ENCODE measurements at places on chromosomes 12 and 14. TPM values are rescaled to one million over a fixed set of nuclear protein-coding genes. Genes with fewer than 3 reads are reported as not detected.

DNA sequence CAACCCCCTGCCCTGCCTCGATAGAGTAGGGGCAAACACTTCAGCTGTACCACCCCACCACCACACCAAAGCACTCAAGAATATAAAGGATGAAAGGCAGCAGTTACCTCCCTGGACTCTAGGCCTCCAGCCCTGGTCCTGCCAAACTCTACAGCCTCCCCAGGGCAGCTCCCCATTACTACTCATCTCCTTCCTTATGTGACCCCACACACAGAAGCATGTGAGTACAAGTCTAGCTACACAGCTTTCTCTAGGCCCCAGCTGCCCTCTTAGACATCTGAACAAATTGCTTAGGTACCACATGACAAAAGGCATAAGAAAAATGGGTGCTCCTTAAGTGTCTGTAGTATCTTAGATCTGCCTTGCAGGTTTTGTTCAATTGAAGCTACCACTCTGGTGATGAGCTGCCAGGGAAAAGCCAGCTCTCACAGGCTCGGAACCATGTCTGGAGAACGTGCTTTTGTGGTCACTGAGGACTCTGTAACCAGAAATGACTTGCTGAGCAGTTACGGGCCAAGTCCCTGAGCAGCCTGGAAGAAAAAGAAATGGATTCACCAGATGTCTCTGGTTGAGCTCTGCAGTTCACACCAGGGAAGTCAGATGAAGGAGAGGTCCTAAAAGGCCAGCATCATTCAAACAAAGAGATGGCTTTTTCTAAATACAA, 32.8 kb downstream of the FMNL3 start:
- no peak for DNase-seq

DNA sequence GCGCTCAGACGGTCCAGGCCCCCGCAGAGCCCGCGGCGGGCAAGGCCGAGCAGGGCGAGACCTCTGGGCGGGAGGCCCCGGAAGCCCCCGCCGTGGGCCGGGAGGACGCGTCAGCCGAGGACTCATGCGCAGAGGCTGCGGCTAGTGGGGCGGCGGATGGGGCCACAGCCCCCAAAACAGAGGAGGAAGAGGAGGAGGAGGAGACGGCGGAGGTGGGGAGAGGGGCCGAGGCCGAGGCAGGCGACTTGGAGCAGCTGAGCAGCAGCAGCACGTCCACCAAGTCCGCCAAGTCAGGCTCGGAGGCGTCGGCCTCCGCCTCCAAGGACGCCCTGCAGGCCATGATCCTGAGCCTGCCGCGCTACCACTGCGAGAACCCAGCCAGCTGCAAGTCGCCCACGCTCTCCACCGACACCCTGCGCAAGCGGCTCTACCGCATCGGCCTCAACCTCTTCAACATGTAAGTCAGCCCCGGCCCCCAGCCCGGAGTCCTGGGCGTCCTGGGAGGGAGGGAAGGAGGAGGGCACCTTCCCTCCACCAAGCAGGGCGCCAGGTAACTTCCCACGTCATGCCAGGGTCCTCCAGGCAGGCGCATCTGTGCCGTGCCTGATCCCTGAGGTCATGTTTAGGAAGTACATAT, 72.4 kb downstream of the IQSEC3 start:
- DNase-seq: peak; percentile 31

- DNase-seq: no peak
Observed at GRCh38 chr12:50192908-50193307, 25.7 kb upstream of the CERS5 start.

- peak; percentile 22 for DNase-seq
Observed at GRCh38 chr14:61174987-61175386, 106.2 kb downstream of the TMEM30B start.

Gene LRRIQ1
- 30.8 TPM for total RNA-seq

Gene DDX54
- 27.7 TPM for total RNA-seq

All from umbilical cord (tissue), 2 donors.